ENCODE measurements at places on chromosomes 6 and 20. TPM values are rescaled to one million over a fixed set of nuclear protein-coding genes. Genes with fewer than 3 reads are reported as not detected.

DNA sequence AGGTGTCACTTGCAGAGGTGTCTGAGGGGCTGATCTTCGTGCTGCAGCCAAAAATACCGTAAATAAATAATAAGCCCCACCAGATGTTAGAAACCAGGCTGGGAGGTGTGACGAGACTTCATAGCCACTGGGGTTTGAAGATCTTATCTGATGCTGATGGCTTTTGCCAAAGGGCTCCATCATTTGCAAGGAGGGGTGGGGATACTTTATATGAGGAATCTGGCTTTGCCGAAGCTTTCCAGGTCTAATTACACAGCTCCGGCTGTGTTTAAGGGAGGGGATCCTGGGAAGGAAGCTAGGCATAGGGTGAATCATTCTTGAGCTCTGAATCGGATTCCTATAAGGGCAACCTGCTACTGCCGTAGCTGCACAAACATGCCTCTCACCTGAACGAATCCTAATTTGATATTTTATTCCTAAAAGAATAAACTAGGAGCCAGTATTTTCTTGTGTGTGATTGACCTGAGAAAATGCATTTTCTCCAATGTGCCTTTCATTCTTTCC lies 249.6 kb downstream of the SOD2 start:
- H3K27ac ChIP-seq = no peak overlapping the region
- no peak overlapping the region for H3K4me3 ChIP-seq
- no peaks in the 10 kb centered on the region for H3K27me3 ChIP-seq

DNA sequence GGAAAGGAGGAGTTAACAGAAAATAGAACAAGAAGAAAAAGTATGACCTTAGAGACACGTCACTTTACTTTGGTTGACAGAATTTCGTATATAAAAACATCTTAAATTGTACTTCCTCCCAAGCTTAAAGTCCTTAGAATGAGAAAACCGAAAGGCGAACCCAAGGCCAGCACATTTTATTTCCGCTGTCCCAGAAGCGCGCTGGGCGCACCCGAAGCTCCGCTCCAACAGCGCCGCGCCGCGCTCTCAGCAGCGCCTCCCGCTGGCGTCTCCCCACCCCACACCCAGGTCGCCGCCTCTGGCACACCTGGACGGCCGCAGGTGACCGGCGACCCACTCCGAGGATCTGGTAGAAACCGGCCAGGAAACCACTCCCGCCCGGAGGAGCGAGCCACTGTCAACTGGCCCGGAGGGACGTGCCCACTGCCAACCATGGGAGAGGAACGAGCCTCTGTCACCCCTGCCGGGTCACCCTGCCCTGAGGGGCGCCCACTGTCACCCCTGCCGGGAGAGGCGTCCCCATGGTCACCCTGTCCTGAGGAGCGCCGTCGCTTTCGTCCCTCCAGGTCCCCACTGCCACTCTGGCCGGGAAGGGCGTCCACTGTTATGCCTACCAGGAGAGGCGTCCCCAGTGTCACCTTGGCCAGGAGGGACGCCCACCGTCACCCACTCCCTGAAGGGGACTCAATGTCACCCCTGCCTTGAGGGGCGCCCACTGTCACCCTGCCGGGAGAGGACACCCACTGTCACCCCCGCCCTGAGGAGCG lies 824 bp downstream of the MPC1 start:
- peak overlapping the region; percentile 91 for H3K4me3 ChIP-seq
- peak overlapping the region; percentile 99 for H3K27ac ChIP-seq
- H3K4me1 ChIP-seq = peaks cover 28% of the 10 kb centered on the region
- peak; percentile 84 for DNase-seq
- H3K27me3 ChIP-seq = no peaks in the 10 kb centered on the region

- no peaks in the 10 kb centered on the region for H3K36me3 ChIP-seq
- no peak for DNase-seq
- no peaks in the 10 kb centered on the region for H3K27me3 ChIP-seq
- H3K4me3 ChIP-seq = no peak overlapping the region
Observed at GRCh38 chr6:946546-946945, 253.6 kb upstream of the EXOC2 start.

DNA sequence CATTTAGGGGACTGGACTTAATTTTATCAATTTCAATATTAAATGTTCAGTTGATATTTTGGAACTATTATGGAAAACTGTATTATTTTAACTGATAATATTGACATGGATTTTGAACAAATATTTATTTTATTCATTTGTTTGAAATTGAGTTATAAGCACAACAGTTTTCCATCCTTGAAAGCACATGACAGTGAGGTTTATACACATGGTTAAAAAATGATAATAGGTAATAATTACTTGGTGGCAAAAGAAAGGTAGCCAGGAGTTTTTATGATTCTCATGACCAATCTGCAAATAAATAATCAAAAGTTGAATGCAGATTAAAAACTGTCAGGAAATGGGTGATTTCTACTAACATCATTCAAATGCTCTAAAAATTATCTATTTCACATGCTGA lies 113.6 kb downstream of the C6orf58 start:
- no peak overlapping the region for H3K27ac ChIP-seq
- H3K4me1 ChIP-seq = peaks cover 5% of the 10 kb centered on the region
- no peaks in the 10 kb centered on the region for H3K27me3 ChIP-seq
- no peaks in the 10 kb centered on the region for H3K36me3 ChIP-seq
- no peak overlapping the region for H3K4me3 ChIP-seq
- no peak for DNase-seq

DNA sequence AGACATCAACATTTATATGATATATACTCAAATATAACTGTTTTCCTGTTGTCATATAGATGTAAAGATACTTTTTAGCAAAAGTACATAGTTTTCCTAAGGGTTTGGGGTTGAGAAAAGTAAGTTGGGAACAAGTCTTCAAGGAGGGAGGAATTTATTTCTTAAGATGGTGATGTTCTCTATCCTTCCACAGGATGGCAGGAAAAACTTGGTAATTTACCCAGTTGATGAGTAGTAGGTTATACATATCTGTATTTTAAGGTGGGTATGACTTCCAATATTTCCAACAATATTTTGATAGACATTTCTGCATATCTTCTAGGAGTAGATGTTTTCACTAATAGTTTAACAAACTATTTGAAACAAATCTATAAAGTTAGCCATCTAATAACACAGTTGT lies 254.4 kb downstream of the RIMS1 start:
- no peak for DNase-seq
- H3K36me3 ChIP-seq = no peaks in the 10 kb centered on the region
- H3K4me3 ChIP-seq = no peak overlapping the region
- H3K4me1 ChIP-seq = no peaks in the 10 kb centered on the region
- H3K27me3 ChIP-seq = no peaks in the 10 kb centered on the region

CGA gene
- not detected for total RNA-seq

GHRH gene
- not detected for total RNA-seq
